H54 (cell line): ENCODE measurements at places on chromosomes 1 and 21.

- DNase-seq: no peak
Observed at GRCh38 chr1:229117664-229118300, 153.1 kb upstream of the RAB4A start.

- DNase-seq: peak; percentile 76
Observed at GRCh38 chr21:45080639-45081414, 6.4 kb downstream of the ADARB1 start.

GRCh38 chr1:28058168-28058567 is 30.2 kb downstream of the EYA3 start:
- no peak for DNase-seq

DNA sequence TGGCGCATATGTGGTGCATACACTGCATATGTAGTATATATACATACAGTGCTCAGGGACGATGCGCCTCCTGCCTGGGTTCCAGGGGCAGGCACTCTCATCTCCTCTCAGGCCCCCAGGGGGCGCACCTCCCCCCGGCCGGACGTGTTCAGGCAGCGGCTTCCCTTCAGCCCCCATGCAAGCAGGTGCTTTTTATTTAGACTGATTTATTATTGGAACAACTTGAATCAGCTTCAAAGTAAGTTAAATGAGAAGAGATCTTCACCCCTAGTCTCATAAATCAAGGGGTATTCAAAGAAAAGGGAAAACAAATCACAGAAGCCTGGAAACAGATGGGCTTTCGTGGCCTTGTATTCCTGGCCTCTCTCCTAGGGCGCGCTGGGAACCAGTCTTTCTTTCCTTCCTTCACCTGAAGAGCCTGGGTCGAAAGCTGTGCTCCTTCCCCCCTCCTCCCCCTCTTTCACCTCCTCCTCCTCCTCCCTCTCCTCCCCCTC is 64.6 kb downstream of the UBIAD1 start:
- no peak for DNase-seq

DNA sequence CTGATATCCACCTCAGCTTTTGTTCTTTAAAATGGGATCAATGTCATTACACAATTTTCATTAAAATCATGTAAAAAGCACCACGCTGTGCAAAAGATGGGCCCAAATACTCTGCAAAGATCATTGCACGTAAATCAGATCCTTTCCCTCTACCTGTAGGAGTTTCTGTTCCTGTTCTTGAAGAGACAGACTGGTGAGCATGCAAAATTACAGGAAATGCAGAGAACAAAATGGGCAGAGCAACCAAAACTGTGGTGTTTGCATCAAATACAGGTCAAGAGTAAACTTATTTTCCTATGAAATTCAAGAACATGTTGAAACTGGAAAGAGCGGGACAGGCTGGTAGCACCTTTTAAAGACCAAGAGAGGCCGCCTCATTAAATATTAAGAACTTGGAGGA is 294.9 kb upstream of the ADGRL2 start:
- DNase-seq: no peak

DNA sequence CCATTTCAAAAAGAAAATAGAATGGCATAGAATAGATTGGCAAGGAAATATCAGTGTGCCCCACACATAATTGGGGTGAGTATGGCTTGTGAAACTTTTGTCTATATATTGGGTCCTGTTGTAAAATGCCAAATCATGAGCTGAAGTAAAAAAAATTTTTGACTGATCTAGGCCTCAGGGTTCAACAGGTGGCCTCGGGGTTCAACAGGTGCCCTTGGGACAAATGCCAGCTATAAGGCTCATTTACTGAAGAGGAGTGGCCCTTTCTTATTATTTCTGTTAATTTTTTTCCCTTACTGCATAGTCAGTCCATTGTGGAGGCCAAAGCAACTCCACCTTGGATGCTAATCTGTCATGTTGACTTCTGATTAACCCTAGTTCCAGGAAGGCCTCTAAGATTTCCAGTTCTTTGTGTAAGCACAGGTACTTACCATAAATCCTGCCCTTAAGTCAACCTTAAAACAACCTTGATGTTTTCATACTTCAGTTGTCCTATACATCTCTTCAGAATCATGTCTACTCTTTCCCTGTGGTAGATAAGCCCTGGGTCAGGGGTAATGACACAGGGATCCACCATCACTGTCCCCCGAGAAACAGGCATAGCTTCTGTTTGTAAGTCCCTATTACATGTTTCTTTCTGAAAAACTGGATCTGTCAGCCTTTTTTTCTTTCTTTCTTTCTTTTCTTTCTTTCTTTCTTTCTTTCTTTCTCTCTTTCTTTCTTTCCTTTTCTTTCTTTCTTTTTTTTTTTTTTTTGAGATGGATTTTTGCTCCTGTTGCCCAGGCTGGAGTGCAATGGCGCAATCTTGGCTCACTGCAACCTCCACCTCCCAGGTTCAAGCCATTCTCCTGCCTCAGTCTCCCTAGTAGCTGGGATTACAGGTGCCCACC is 16.6 kb upstream of the KDF1 start:
- no peak for DNase-seq

DNA sequence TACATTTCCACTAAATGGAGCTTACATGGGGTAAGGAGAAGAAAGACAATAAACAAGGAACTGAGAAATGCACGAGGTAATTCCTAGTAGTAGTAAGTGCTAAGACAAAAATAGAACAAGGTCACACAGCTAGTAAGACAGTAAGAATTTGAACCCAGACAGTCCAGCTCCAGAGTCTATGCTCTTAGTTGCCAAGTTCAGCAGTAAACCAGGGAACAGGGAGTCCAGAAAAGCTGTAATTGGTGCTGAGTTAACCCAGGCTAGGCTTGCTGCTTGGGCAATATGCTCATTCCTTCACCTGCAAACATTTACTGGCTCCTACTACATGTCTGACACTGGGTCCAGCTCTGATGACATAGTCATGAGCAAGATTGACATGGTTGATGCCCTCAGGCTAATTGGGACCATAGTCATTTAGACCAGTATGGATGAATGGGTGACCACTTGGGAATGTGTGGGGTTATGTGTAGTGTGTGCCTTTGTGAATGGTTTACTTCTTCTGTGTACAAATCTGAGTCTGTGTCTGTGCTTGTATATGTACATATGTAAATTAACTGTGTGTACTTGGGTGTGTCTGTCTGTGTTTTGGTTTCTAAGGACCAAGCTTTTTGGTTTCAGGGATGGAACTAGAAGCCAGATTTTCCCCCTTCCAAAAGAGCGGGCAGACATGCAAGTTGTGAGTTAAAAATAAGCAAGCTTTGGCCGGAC is 2.0 kb downstream of the GPX7 start:
- DNase-seq: no peak

- DNase-seq: no peak
Observed at GRCh38 chr1:15543251-15543588, 16.6 kb downstream of the DNAJC16 start.

DNA sequence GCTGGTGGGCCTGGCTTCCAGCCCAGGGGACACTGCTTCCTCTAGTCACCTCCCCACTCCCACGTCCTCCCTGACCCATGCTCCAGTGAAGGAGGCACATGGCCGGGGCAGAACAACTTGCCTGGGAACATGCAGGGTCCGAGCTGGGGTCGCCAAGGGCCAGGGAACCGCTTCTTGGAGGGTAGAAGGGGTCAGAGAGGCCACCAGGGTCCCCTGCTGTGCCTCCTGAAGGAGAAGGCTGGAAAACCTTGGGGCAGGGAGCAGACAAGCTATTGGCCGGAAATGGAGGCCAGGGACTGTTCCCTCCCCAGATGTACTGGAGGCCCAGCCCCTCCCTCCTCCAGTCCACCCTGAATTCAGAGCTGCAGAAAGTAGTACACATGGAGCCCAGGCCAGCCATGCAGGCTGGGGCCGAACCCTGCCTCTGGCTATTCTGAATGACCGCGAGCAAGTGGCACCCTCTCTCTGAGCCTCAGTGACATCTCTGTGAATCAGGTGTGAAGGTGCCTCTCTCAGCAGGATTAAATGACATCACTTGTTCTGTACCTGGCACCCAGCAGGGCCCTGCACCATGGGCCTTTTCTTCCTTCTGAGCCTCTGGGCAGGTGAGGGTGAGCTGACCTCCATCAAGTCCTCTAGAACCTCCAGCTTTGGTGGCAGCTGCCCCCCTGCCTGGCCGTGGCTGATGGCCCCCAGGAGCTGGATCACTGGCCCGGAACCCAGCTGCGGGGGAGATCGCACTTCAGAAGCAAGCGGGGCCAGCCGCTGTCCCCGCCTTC is 15.7 kb downstream of the SPOCD1 start:
- DNase-seq: no peak

GRCh38 chr1:241985787-241986186 is 13.1 kb downstream of the MAP1LC3C start:
- DNase-seq: no peak

GRCh38 chr1:40641601-40642242 is 23.8 kb downstream of the RIMS3 start:
- DNase-seq: no peak

GRCh38 chr1:184975208-184975870 is 1.0 kb upstream of the NIBAN1 start:
- DNase-seq: no peak

DNA sequence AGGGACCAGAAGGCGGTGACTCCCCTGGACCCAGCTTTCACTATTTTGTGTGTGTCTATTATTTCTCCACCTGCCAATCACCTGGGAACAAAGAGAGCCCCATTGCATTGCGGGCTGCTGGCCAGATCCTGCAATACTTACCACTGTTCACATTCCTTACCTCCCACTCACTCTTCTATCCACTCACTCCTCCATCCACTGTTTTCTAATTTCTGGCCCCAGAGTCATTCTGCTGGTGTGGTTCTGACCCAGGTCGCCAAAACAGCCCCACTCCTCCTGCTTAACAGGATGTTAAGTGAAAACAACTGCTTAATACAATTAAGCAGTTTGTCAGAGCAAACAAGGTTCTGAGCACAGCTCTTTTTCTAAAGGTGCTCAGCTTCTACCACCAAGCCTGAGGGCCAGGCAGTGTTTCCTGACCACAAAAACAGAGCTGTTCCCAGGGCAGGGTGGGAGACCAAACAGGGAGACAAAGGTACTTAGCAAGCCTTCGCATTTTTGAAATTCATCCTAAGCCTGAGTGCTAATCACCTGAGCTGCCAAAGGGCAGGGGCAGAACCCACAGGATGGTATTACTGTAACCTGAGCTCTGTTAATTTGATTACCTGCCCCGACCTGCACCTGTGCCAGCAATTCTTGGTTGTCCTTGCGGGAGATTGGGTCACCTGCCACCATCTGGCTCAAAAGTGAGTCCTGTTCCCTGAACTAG is 38.5 kb upstream of the EFCAB14 start:
- DNase-seq: no peak
